RPMI8226 (cell line): ENCODE measurements at places on chromosomes 2 and 18.

DNA sequence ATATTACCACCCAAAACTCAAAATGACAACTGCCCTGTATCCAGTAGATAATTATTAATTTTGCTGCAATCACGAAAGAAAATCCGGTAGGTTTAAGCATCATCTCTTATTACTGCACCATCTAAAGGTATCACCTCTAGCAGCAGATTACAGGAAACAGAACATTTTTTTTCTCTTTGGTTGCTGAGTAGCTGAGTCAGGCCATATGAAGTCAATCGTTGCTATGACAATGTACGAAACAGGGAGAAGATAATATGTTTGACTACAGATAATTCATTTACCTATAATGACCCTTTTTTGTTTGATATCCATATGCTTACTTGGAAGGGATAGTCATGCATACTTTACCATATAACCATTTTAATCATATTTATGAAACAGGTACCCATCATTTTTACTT is 831.6 kb upstream of the CHAC2 start:
- DNase-seq, result no peak

DNA sequence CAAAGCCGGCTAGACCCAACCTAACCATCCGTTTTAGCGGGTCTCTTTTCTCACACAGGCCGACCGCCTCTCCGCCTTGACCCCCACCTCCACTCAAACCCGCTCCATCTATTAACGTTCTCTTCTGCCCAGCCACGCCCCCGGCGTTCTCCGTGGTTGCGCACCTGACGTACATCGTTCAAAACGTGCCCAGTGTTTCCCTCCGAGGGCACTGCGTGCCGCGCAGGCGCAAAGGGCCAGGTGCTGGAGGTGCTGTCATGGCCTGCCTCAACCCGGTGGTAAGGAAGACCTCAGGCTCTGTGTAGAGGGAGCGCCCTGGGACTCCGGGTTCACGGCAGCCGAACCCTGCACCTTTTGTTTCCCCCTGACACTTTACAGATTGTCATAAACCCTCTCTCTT is at the start of gene GTF2A1L:
TSS of gene GTF2A1L (plus strand) at position 239 of the 400 bp plus-strand sequence. CDS start at position 258, 19 bp downstream.
- peak; percentile 29 for DNase-seq

DNA sequence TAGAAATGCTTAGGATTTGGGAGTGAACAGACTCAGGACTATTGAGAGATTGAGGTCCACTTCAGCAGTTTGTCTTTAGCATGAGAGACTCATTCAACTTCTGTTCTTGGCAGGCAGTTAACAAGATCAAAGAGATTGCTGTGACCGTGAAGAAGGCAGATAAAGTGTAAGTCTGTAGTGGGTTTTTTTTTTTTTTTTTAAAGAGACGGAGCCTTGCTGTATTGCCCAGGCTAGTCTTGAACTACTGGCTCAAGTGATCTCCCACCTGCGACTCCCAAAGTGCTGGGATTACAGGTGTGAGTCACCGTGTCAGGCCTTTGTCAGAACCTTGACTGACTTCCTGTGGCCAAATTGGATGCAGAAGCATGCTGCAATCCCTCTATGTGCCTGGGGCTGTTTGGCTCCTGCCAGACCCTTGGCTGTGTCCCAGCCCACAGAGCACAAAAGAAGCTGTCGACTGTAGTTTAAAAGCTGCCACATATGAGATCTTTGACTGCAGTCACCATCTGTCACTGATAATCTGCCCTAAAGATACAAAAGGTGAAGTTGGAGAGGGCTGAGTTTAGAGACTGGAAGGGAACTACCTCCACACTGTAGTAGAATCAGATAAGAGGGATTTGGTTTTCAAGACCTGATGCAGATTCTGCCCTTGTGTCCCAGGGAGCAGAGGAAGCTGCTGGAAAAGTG is 9.9 kb downstream of the CCT7 start:
- DNase-seq, result no peak

- DNase-seq, result no peak
These were observed 9.0 kb downstream of the GBX2 start for GRCh38 chr2:236158969-236159777.

- DNase-seq, result no peak
These were observed 427.8 kb upstream of the MYT1L start for GRCh38 chr2:2758793-2759367.

GRCh38 chr18:45539491-45539891 is 75.8 kb upstream of the SLC14A2 start:
- DNase-seq, result no peak

- DNase-seq, result no peak
These were observed 78.8 kb upstream of the ITGB6 start for GRCh38 chr2:160278879-160279177.

DNA sequence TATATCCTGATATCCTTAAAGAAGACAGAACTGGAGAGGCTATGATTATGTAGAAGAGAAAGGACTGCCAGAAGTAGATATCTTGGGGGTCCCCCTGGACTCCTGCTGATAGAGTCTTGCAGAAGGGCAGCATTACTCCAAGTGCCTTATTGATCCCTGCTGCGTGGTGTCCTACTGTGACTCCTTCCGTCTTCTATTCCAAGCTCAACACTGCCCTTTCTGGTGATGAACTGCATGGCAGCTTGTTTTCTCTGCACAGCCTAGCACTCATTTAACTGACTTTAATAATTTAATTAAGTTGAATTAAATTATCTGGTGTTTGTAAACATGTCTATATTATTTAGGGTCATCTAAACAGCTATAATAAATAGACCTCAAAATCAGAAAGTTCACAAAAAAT is 194.1 kb upstream of the DSEL start:
- DNase-seq, result no peak

DNA sequence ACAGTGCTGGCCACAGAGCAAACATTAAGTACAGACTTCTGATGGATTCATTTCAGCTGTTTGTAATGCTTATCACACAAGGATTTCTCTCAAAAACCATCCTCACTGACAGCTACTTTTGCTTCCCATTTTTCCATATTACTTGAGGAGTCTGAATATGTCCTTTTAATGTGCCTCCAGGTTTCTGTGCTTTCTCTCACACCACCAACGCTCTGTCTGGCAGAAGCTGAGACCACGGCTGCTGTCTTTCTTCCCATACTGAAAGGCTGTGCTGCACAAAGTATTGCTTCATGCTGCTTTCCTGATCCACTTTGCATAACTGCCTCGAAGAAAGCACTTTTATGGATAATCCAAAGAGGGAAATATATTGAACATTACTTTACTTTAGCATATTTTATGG is 312.1 kb upstream of the ZEB2 start:
- no peak for DNase-seq

- DNase-seq, result no peak
These were observed 273.7 kb upstream of the LRATD1 start for GRCh38 chr2:14358774-14359173.

DNA sequence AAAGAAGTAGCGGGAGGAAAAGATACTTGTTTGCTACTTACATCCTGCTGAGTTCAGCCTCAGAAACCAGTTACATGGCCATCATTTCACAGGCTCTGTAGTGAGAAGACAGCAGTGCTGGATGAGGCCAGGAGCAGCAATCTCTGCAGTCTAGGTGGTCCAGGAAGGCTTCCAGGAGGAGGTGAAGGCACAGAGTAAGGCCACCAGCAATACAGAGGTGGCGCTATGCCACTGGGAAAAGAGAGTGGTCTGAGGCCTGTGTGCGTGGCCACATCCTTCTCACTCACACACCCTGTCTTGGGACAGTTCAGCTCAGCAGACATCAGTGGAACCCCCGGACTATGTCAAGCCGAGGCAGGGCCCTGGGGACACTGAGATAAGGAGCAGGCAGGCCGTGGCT is 162.7 kb downstream of the KLHL29 start:
- no peak for DNase-seq
